Right renal cortex interstitium (tissue), 3 donors: ENCODE measurements at places on chromosomes 1 and 21.

GRCh38 chr1:100585786-100586185 is 47.8 kb downstream of the GPR88 start:
- DNase-seq = no peak

- DNase-seq = no peak
These were observed 64.2 kb downstream of the MEF2D start for GRCh38 chr1:156436141-156437036.

GRCh38 chr1:90149101-90149500 is 154.2 kb downstream of the ZNF326 start:
- no peak for DNase-seq

- DNase-seq = no peak
These were observed 60.4 kb upstream of the TINAGL1 start for GRCh38 chr1:31515936-31516335.

- no peak for DNase-seq
These were observed 407.3 kb downstream of the MATN1 start for GRCh38 chr1:30316056-30316455.

- peak; percentile 94 for DNase-seq
These were observed at the start of gene SLC39A1 for GRCh38 chr1:153963030-153963849. Gene SLC39A1, minus strand, starts transcription at chr1:153963537. Its CDS starts 822 bp downstream, at chr1:153962715.

DNA sequence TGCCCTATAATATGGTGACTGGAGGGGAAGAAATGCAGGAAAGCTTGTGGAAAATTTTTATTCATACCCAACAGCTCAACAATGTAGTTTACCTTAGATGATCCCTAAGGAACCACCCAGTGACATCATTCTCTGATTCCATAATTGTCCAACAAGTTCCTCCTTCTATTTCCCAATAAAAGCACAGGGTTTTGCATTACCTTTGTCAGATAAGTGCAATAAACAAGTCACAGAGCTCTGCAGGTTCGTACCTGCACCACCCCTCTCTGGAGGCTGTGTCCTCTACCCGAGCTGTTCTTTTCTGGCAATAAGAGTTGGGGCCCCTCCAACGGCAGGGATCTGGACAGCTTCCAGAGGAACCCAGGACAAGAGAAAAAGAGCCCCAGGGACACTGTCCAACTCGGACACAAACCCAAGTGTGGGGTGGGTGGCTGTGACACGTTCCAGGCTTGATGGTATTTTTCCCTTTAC is 38.8 kb downstream of the RCAN1 start:
- DNase-seq = no peak

GRCh38 chr1:157773493-157774350 is 3.2 kb downstream of the FCRL2 start:
- no peak for DNase-seq

GRCh38 chr1:99306644-99307043 is 42.4 kb downstream of the PLPPR4 start:
- no peak for DNase-seq

DNA sequence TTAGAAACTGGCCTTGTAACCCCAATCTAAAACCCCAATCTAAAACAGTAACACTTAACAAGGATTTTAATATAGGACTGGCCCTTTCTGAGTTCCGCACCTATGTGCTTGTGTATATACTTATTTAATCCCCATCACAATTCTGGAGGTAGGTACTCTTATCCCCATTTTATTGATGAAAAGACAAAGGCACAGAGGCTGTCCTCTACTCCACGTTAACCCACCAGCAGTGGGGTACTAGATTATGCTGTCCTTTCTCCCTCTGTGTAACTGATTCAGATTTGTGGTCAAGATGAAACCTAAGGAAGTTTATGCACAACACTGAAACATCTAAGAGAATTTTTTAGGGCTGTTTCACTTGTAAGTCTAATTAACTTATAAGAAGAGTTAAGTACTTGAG is 175.3 kb downstream of the RERE start:
- DNase-seq = no peak

DNA sequence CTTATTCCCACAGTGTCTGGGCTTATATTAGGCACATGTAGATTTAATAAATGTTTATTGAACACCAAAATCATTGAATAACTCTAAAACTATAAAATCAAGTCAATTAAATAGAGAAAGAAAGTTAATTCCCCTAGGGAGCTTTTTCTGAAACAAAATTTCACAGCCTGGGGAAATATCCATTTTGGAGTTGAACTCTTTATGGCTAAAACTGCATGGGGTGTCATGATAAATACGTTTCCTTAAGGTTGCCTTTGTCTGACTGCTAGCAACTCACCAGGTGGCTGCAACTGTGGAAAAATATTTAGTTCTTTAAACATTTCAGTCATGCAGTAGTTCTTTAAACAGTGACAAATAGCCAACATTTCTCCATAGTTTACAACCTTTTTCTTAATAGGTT is 496.1 kb downstream of the LRRIQ3 start:
- no peak for DNase-seq

DNA sequence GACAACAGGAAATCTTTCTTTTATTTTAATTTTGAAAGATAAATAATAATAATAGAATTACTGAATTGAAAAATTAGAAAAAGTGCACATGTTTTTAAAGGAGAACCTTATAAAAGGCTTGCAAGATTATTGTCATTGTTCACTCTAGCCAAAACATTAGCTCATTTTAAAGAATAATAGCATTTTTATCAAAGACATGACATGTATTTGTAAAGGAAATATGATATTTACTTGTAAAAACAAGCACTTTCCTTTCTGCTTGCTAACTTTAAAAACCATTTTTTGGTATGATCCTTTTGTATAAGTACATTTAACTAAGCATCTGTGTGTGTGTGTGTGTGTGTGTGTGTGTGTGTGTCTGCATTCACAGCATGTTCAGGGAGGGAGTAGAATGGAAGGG is 156.3 kb upstream of the C1orf87 start:
- DNase-seq = no peak

GRCh38 chr1:209383907-209384709 is 199.4 kb upstream of the CAMK1G start:
- no peak for DNase-seq

- no peak for DNase-seq
These were observed 709 bp upstream of the FBXO42 start for GRCh38 chr1:16352842-16353535.

GRCh38 chr1:180631194-180631765 is 542 bp upstream of the XPR1 start:
- DNase-seq = no peak

DNA sequence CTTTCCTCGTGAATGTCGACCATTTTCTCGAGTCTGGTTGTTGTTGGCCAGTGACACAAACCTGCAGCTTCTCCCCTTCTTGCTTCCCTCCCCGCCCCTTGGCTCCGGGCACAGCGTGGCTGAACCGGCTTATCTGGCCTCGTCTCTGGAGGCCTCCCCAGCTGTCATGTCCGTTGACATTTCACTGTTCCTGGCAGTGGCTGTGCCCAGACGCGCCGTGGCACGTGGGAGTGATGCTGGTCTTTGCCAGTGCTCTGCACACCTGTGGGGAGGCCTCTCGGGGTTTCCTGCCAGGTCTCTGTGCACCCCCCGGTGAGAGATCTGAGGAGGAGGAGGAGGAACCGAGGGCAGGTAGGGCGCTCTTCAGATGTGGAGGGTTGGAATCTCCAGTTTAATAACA is 23.7 kb downstream of the SKI start:
- DNase-seq = no peak

- DNase-seq = no peak
These were observed 73.6 kb upstream of the LRRC8B start for GRCh38 chr1:89451011-89451410.

DNA sequence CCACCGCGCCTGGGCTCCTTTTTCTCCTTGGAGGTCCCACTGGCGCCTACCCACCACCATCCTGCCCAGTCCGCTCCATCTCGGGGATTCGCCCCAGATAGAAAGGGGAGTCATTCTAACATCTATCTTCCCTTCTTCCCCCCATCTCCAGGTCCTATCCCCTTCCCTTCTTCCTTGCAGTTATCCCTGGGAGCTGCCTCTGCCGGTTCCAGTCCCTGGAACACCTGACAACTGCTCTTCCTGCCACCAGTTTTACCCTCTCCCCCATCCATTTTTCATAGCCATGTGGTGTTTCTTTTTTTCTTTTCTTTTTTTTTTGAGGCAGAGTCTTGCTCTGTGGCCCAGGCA is 12.0 kb upstream of the COL16A1 start:
- no peak for DNase-seq

DNA sequence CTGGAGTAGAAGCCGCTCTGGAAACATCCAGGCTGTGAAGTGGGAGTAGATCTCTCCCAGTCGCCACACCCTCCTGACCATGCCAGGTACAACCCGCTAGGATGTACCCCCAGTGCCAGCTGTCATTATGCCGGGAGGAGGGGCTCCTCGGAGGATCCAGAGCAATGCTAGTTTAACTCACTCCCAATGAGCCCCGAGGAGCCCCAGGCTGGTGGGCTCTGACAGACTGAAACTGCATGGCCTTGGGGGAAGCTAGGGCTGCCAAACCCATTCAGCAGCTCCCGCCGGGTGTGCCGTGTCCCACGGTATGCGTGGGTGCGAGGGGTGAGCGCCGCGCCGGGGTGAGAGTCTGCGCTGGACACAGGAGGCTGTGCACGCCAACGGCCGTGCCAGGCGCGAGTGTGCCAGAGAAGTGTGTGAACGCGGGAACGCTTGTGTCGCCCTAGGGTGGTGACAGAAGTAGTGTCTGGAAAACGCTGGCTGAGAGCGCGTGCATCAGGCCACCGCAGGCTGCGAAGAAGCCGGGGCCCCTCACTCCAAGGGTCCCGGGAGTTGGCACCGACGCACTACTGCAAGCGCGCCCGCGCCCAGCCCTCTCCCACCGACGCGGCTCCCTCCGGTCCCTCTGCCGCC is 177.1 kb upstream of the EDN2 start:
- no peak for DNase-seq

GRCh38 chr1:39732730-39733129 is 6.0 kb upstream of the PPIE start:
- no peak for DNase-seq

DNA sequence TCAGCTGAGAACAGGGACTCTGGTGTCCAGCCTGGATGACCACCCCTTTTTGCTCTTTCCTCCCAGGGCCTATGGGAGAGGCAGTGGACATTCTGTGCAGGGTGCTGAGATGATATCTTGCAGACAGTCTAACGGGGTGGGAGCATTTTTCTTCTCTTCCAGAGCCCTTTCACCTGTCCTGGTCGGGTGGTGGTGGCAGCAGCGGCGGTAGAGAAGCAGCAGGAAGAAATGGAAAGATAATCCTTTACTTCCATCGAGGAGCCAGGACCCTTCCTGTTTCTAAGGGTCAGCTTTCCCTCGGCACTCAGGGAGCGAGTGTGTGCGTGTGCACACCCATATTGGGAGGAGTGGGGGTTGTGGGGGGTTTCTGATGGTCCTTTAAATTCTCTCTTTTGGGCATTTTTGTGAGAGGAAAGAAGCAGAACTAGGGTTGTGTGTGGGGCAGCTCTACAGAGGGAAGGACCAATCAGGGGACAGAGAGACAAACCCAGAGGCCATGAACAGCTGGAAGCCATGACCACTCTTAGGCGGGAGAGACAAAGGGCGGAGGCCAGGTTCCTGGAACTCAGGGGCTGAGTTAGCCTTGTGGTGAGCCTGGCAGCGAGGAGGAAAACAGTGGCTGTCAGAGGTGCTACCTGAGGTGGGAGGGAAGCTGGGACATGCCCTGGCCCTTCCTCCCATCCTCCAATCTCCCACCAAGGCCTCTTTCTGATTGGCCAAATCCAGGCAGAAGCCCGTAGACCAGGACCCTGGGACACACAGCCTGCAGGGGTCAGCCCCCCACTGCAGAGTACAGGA is 31.2 kb upstream of the CSF3R start:
- no peak for DNase-seq

DNA sequence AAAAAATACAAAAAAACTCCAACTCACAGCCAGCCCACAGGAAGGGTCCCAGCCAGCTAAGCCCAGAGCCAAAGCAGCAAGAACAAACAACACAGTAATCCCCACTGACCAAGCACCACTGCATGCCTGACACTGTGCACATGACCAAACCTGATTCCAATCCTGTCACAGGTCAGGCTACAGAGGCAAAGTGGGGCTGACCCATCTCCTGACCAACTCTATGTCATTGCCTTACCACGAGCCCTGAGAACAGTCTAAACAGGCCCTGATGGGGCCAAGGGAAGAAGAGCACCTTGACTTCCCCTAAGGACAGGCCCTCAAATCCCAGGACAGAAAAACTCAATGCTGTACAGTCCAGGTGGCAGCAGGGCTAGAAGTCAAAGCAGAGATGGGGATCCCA is 2.4 kb downstream of the LSS start:
- DNase-seq = no peak

DNA sequence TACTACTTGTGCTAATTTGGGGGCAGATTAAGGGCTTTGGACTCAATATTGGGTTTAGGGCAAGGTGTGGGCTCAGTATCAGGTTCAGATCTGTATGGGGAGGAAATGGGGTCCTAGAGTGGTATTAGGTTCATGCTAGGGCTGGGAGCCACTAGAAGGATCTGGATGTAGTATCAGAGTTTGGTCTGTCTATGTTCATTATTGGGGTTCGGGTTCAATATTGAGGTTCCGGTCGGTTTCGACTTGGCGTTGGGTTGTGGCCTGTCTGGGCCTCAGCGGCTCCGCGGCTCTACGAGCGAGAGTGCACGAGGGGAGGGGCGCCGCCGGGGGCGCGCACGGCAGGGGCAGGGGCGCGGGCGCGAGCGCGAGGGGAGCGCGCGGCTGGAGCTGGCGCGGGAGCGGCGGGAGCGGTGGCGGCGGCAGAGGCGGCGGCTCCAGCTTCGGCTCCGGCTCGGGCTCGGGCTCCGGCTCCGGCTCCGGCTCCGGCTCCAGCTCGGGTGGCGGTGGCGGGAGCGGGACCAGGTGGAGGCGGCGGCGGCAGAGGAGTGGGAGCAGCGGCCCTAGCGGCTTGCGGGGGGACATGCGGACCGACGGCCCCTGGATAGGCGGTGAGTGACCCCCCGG is at the start of gene PTPRF:
PTPRF (plus strand) TSS at position 401 of the 624 bp plus-strand sequence. CDS start 14,193 bp downstream, outside the sequence.
- no peak for DNase-seq

GRCh38 chr1:37096523-37096922 is 62.2 kb upstream of the GRIK3 start:
- no peak for DNase-seq

GRCh38 chr1:155085504-155086127 is 7.0 kb downstream of the EFNA3 start:
- DNase-seq = no peak

DNA sequence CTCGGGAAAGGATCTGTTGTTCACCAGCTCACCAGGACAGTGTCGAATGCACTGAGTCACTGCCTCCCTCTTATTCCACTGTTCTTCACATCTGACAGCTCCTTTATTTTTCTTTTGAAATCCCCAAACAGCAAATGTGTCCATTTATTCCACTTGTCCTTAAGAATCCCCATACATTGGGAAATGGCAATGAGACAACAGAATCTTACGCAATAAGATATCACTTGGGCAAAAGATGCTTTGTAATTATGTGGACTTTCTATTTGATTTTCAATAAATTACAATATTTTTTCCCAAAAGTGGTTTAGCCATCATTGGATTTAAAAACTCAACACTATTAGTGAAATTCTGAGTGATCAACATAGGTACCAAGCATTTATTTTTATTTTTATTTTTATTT is 3.7 kb downstream of the KRTAP20-2 start:
- DNase-seq = no peak
